ENCODE measurements at places on chromosomes 1 and 21.

GRCh38 chr21:33980276-33980916, 64.8 kb upstream of the ATP5PO start:
- DNase-seq: no peak

DNA sequence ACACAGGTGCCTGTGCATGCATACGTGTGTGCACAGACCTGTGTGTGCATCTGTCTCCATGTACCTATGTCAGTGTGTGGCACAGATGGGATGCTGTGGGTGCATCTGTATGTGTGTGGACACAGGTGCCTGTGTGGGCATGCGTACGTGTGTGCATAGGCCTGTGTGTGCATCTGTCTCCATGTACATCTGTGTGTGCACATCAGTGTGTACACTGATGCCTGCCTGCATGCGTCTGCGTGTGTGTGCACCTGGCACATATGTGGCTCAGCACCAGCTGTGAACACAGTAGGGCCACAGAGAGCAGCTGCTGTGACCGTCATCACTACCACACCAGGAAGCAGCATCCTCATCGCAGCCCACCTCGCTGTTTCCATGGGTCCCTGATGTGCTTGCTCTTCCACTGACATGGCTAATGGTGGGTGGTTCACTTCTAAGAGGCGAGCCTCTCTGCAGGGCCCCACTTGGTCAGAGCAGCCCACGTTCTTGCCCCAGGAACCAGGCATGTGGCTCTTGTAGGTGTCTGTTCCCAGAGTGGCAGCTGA, 9.6 kb upstream of the SPATC1L start:
- DNase-seq: no peak

DNA sequence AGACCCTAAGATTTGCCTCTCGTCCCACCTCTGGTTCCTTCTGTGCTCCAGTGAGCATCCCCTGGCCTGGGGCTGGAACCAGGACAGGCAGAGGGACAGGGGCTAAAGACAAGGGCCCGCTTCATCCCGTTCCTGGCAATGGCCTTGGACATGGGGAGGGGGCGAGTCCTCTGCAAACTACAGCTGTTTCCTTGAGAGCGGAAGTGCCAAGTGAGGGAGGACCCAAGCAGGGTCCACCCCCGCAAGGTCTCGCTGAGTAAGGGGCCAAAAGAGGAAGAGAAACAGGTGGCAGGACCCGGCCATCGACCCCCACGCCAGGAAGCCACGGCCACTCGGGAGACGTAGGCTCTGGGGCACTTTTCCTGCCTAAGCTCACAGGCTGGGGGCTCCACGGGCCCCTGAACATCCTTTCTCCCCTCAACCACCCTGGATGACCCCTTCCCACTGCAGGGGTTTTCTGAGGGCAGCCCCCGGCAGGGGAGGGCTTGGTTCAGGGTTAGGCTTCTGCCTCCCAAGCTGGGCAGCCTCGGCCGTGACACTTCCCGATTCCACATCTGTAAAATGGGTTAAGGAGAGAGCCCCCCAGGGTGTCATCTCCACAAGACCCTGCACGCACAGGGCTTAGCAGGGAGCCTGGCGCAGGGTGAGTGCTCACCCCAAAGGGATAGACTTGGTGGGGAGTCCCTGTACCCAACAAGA, 17.9 kb upstream of the PLEKHG5 start:
- DNase-seq: no peak

GRCh38 chr1:69492286-69492685, 75.4 kb upstream of the LRRC7 start:
- no peak for DNase-seq

GRCh38 chr1:238517711-238518110, 627.0 kb upstream of the ZP4 start:
- DNase-seq: no peak

GRCh38 chr1:21175324-21175669, 1.4 kb downstream of the EIF4G3 start:
- no peak for DNase-seq

GRCh38 chr1:111833334-111833733, 77.6 kb downstream of the DDX20 start:
- DNase-seq: no peak

DNA sequence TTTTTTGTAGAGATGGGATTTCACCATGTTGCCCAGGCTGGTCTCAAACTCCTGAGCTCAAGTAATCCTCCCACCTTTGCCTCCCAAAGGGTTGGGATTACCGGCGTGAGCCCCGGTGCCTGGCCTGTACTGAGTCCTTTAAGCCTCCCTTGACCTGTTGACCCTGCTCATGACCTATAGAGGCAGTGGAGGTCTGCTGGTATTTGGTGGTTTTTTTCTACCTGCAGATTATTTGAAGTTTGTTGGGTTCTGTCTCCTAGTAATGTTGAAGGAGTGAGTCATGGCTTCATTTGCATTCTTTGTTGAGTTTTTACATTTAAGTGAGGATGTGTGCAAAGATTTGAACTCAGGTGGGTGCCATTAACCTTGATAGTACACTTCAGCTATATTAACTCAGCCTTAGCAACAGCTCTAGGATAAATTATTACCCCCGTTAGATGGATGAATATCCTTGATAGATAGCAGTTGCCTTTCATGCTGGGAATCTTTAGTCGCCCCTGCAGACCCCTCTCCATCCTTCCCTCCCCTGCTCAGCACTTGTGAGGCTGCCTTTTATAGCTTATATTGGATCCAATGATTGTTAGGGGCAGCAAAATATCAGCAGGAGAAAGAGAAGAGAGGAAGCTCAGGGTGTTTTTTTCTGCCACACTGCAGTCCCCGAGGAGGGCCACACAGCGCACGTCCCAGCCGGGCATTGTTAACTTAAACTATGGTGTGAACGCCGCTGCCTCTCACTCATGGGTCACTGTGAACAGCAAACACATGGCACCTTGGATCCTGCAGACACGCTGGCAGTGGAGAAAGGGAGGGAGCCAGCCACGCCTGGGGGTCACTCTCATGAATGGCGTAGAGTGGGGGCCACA, 14.9 kb upstream of the NPPB start:
- no peak for DNase-seq

- no peak for DNase-seq
These were observed 9.0 kb downstream of the NSL1 start for GRCh38 chr1:212782422-212783154.

GRCh38 chr1:27525296-27526272, 35.6 kb upstream of the WASF2 start:
- no peak for DNase-seq

DNA sequence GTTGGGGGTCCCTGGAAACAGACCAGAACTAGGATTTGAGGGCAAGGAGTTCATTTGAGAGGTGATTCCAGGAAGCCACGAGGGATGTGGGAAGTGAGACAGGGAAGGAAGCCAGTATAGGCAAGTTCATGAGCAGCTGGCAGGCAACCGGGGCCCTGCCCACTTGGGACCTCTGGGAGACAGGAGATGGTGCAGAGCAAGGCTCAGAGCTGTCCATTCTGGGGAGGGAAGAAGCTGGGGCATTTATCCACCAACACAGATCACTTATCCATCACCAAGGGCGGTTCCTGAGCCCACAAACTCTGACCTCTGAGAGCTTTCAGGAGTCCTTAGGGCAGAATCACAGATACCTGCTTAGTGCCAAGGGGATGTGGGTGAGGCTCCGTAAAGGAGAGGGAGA, 16.8 kb downstream of the EDN2 start:
- DNase-seq: no peak

GRCh38 chr1:89104687-89105086, 21.2 kb downstream of the GBP2 start:
- DNase-seq: no peak

- DNase-seq: no peak
These were observed 47.8 kb upstream of the PCBP3 start for GRCh38 chr21:45595574-45596295.

DNA sequence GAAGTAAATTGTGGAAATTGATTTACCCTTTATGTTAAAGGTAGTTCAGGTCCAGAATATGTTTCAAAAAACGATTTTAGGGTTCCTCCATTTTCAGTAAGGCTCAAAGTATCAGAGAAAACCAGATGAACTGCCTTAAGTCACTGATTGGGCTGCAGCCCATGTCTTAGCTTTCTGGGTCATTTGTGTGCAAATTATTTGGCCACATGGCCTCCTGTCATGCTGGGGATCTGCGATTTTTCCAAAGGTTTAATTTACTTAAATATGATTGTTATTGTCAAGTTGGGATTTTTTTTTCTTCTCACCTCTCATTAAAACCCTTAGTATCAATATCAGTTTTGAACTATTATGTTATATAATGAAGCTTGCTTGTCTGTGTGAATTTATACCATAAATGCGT, 135.9 kb upstream of the DPYD start:
- DNase-seq: no peak

- no peak for DNase-seq
These were observed 22.7 kb downstream of the ZBTB8OS start for GRCh38 chr1:32627596-32628162.

GRCh38 chr1:24855474-24855873, 74.6 kb downstream of the RUNX3 start:
- DNase-seq: no peak

- DNase-seq: no peak
These were observed 99.6 kb upstream of the C8B start for GRCh38 chr1:57065442-57065841.

- no peak for DNase-seq
These were observed 15.7 kb downstream of the IFI6 start for GRCh38 chr1:27656157-27656893.

GRCh38 chr1:229097356-229097755, 173.6 kb upstream of the RAB4A start:
- no peak for DNase-seq

- DNase-seq: no peak
These were observed 13.6 kb upstream of the ADARB1 start for GRCh38 chr21:45060675-45061311.

DNA sequence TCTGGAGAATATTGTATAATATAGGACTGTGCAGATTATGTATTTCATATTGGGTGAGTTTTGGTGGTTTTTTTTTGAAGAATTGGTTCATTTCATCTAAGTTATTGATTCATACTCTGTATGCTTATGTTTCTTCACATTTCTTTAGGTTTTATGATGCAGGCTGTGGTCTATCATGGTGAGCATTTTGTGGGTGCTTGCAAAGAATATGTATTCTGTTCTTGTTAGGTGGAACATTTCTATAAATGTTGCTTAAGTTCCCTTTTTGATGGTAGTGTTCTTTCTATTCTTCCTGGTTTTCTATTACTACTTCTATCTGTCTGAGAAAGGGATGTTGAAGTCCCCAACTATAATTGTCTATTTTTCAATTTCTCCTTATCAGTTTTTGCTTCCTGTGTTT, 42.6 kb downstream of the PKN2 start:
- no peak for DNase-seq

GRCh38 chr1:221834698-221835513, 93.0 kb upstream of the DUSP10 start:
- DNase-seq: no peak

GRCh38 chr1:117818456-117818855, 111.0 kb downstream of the GDAP2 start:
- DNase-seq: no peak

GRCh38 chr1:233523047-233523446, 90.9 kb upstream of the KCNK1 start:
- no peak for DNase-seq

GRCh38 chr1:57064379-57065140, 98.7 kb upstream of the C8B start:
- DNase-seq: no peak

GRCh38 chr1:185137896-185138545, 18.7 kb downstream of the TRMT1L start:
- DNase-seq: no peak

DNA sequence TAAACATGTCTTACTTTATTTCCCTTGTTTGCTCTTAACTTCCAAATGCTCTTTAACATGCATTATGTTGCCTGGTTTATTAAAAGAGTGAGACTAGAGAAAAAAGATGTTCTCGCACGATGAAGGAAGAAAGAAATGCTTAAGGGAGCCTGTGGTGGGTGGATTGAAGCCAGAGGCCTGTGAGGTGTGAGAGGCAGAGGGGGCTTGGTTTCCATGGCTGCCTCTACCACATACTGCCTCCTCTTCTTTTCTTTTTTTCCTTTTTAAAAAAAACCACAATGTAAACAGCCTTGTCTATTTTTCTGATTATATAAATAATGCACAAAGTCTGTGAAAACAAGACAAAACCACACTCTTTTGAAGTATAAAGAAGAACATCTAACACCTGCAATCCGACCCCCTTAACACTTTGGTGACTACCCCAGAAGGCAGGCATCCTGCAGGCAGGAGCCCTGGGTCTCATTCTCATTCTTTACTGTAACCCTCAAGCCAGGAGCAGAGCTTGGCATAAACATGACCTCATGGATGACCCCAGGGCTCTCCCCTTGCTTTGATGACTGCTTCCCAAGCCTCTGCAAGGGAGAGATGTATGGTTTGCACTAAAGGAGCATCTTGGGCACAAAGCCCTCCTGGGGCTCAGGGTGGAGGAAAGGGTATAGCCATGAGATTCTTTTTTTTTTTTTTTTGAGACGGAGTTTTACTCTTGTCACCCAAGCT, 10.1 kb upstream of the PARP1 start:
- no peak for DNase-seq

DNA sequence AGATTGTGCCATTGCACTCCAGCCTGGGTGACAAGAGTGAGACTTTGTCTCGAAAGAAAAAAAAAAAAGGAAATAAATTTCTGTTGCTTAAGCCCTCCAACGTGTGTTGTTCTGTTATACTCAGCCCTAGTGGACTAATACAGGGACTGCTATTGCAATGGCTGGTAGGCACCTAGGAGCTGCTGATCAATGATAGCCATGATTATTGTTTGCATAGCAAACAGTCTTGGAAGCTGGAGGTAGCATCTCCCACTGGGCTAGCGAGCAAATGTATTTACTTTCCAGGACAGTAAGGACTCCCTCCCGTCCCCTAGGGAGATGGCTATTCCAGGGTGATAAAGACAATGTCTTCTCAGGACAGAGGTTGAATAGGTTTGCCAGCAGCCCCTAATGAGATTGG, 13.5 kb upstream of the TNFRSF8 start:
- no peak for DNase-seq

DNA sequence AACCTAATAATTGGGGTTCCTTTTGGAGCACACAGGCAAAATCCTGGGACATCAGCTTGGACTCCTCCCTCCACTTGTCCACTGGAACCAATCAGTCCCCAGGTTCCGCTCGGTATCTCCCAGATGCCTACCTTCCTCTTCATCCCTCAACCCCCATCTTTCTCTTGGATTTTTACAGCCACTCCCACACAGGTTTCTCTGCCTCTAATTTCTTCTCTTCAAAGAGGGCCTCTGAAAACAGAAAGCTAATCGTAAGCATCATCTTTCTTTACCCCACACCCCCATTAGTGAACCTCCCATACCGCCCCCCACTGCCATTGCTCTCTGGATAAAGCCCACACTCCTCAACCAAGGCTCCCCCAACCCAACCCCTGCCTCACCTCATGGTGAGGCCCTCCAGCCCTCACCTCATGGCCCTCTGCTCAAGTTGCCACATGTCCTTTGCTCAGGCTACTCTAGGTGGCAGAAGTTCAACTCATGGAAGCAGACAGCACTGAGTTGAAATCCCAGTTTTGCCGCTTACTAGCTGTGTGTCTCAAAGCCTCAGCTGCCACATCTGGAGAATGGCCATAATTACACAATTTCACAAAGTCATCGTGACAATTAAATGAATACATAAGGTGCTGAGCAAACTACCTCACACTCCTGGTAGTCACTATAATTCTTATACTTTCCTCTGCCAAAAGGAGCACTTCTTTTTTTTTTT, 18.1 kb upstream of the WASF2 start:
- no peak for DNase-seq
